ENCODE measurements at places on chromosomes 16 and 17. TPM values are rescaled to one million over a fixed set of nuclear protein-coding genes. Genes with fewer than 3 reads are reported as not detected.

The ZNF500 gene
- total RNA-seq, result 9.3 TPM

GRCh38 chr16:56197192-56197992, 6.1 kb downstream of the GNAO1 start:
- no peak overlapping the region for H3K27ac ChIP-seq
- H3K4me3 ChIP-seq, result no peak overlapping the region
- peaks cover 4% of the 10 kb centered on the region for H3K36me3 ChIP-seq
- peaks cover 49% of the 10 kb centered on the region for H3K27me3 ChIP-seq
- H3K4me1 ChIP-seq, result peaks cover 47% of the 10 kb centered on the region

DNA sequence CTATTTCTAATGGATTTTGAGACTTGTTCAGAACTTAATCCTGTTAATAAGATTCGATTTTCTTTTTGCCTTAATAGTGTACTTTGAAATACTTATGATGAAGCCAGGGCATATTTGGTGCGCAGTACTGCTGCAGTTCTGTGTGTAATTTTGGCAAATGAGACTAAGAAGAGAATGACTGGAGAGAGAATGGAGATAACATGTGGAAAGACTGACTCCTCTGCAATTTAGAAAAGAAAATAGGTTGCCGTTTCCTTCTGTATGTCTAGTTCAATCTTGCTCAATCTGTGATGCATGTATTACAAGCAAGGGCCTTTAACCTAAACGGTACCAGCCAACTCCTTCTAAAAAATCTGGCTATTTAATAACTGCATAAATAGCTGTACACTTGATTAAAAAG, 285.1 kb upstream of the CDH11 start:
- no peaks in the 10 kb centered on the region for H3K27me3 ChIP-seq
- no peak overlapping the region for H3K4me3 ChIP-seq
- no peaks in the 10 kb centered on the region for H3K4me1 ChIP-seq

DNA sequence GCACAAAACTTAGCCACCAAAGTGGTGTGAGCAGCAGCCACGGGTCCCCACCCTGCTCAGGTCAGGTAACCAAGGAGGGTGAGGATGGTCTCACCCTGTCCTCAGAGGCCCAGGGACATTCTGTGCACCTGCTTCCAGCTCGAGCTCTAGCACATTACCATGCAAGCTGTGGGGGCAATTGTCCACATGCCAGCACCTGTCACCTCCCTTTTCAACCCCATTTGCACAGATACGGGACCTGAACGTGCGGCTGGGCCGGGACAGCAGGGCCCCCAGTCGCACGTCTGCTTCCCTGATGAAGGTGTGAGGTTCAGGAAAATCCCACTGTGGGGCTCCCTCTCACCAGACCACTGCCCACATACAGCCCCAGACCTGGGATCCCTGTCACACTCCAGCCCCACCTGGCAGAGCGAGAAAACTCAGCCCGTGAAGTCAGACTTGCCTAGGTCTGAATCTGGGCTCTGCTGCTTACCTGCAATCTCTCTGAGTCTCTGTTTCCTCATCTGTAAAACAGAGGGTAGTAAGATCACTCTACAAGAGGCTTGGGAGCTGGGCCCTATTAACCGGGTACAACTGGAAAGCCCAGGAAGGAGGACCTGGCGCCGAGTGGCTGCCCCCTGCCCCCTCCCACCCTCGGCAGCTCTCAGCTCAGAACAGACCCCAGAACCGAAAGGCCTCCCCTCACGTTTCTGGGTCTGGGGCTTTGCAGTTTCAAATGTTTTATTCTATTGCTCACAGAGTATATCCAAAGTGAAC, 7.9 kb downstream of the WFIKKN2 start:
- no peak overlapping the region for H3K27ac ChIP-seq
- no peaks in the 10 kb centered on the region for H3K4me1 ChIP-seq
- no peak for DNase-seq
